Erythroblast (primary cell): ENCODE measurements at places on chromosomes 7 and 10.

GRCh38 chr10:121559326-121560026 is 38.8 kb downstream of the FGFR2 start:
- DNase-seq, result no peak

- DNase-seq, result no peak
These were observed 12.2 kb downstream of the VSIR start for GRCh38 chr10:71761105-71761511.

DNA sequence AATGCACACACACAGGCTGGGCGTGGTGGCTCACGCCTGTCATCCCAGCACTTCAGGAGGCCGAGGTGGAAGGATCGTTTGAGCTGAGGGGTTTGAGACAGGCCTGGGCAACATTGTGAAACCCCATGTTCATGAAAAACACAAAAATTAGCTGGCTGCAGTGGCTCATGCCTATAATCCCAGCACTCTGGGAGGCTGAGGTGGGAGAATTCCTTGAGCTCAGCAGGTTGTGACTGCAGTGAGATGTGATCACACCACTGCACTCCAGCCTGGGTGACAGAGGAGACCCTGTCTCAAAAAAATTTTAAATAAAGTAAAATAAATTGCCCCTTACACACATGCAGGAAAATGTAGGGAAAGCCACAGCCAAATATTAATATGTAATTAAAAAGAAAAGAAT is 44.1 kb downstream of the RNF32 start:
- no peak for DNase-seq

- peak; percentile 58 for DNase-seq
These were observed 33.2 kb downstream of the NRF1 start for GRCh38 chr7:129644634-129645230.

- no peak for DNase-seq
These were observed 702.1 kb downstream of the TNS3 start for GRCh38 chr7:46879783-46880182.

- no peak for DNase-seq
These were observed 26.1 kb upstream of the GPR26 start for GRCh38 chr10:123640016-123640535.

GRCh38 chr7:76302347-76303201 is at the start of gene HSPB1:
TSS of gene HSPB1 (plus strand) at chr7:76302673. CDS start at chr7:76302713, 40 bp downstream.
- DNase-seq, result peak; percentile 84

DNA sequence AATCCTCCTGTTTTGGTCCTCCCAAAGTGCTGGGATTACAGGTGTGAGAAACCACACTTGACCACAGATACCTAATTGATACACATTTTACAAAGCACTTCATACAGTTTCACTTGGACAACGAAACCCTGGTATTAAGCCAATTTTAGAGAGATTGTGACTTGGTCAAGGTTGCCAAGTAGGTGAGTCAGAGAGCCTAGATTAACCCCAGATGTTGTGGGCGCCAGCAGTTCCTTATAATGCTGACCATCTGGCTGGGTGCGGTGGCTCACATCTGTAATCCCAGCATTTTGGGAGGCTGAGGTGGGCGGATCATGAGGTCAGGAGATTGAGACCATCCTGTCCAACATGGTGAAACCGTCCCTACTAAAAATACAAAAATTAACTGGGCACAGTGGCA is 4.9 kb upstream of the PHKG1 start:
- DNase-seq, result peak; percentile 59

DNA sequence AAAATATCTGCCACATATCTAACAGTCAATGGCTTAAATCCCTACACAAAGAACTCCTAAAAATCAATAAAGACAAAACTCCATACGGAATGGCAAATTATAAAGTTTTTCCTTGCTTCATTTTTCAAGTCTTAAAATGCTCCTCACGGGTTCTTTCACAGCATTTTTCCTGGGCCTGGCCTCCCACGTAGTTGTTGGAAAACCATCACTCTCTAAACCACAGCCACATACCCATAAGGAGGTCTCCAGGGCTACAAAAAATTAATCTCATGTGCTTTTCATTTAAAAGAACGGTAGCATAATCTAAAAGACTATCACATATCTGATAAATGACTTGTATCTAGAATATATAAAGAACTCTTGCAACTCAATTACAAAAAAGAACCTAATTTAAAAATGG is 2.9 kb downstream of the COA1 start:
- DNase-seq, result no peak

- no peak for DNase-seq
These were observed 133.2 kb upstream of the TBX20 start for GRCh38 chr7:35386816-35387706.

DNA sequence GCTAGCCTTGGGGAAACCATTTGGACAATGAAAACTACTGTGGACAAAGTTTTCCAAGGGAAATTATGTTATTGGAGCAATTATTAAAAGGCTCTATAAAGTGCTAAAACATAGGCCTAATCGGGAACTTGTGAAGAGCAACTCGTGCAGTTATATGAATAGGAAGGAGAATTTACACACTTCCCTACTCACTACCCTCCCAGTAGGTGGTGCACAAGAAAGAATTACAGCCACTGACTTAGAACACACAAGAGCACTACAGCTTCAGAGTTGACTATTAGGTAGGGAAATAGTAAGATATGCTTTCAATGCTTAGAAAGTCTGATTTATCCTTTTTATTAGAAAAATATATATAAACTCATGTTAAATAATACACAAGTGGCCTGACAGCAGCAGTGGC is 47.2 kb downstream of the GSAP start:
- DNase-seq, result no peak

DNA sequence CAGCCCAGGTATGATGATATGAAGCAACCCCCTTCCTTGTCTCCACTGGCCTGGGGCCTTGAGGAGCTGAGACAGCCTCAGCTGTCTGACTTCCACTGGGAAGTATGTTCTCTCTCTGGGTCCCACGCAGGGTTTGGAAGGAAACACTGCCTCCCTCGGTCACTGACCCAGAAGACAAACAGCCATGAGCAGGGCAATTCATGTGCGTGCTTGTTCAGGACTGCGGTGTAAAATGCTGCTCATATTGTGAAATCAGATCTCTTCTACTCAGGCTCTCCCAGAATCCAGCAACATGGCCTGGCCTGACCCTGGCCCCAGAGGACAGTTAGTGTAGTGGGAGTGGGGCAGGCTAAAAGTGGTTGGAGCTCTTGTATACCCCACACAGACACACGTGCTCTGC is 2.8 kb downstream of the CLCN1 start:
- no peak for DNase-seq

DNA sequence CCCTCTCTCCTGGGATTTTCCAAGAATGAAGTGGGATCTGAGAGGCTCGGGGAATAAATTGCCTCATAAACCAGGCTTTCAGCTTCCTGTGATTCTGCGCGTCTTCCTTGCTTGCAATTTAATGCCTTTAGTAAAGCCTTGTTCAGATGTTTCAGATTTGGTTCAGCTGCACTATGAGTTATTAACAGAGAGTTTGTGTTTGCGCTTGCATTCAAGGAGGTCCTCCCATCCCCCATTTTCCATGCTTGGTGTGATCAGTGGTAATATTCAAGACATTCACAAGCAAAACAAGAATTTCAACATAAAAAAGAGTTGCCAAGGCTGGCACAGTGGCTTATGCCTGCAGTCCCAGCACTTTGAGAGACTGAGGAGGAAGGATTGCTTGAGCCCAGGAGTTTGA is 1068.9 kb downstream of the TYW1 start:
- no peak for DNase-seq

GRCh38 chr10:74335501-74335900 is 184.5 kb downstream of the ADK start:
- no peak for DNase-seq

DNA sequence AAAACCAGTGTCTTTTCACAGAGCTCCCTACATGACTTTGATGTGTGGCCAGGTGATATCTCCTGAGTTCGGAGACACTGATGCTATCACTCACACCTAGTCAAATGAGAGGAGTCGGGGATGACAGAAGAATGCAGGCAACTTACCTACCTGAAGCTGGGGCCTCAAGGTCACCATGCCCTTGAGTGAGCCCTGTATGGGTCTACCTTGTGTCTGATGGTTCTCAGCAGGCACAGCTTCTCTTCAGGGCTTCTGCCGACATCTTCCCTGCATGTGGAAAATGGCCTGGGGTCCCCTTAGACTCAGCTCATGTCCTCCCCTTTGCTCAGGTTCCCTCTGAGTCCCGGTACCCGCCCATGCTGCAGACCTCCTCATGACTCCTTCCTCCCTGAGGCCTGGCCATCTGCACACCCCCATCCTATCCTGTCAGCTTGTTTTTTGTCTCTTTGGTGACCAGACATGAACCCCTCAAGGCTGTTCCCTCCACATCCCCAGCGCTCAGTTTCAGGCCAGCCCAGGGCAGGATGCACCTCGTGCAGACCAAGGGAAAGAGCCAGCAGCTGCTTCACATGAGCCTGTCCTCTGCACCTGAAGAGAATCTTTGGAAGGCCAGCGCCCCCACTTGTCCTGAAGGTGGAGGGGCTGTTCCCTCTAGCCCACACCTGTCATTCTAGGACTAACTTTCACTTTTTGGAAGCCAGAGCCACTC is 74.6 kb upstream of the GDF10 start:
- no peak for DNase-seq

DNA sequence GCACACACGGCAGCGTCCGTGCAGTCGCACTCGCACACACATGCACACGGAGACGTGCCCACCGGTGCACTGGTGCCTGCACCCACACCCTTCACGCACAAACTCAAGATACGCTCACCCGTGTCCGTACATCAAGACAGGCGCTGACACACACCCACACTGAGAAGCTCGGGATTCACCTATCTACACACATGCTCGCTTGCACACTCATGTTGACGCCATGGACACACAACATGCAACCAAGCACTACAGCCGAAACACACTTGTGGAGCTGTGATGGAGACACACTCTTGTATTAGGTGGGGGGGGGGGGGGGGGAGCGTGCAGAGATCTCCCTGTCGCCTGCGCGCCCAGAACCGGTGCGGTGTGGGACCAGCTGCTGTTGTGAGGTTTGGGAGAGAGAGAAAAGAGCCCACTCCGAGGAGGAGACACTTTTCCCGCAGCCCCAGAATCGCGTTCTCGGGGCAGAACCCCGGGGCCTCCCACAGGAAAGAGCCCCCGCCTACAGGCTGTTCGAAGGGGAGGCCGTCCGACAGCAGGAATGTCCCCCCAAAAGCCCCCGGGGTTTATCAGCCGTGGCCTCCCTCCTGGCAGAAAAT is 605 bp upstream of the NFKB2 start:
- DNase-seq, result peak; percentile 79

GRCh38 chr10:71404503-71405295 is 8.0 kb downstream of the CDH23 start:
- DNase-seq, result no peak

DNA sequence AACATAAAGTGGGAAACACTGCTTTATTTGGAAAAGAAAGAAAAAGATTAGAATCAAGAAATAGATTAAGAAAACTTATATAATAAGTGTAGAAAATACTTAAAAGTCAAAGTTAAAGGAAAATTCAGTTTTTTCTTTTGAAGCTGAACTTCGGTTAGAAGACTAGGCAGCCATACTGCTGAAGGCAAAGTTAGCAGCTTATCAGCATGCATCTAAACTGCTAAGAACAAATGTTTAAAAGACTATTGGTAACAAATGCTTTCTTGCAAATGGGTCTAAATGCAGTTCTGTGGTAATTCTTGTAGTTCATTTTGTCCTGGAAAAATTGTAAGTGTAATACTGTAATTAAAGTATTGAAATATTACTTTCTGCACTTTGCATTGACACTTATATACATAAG is 18.0 kb downstream of the MIOS start:
- peak; percentile 9 for DNase-seq

DNA sequence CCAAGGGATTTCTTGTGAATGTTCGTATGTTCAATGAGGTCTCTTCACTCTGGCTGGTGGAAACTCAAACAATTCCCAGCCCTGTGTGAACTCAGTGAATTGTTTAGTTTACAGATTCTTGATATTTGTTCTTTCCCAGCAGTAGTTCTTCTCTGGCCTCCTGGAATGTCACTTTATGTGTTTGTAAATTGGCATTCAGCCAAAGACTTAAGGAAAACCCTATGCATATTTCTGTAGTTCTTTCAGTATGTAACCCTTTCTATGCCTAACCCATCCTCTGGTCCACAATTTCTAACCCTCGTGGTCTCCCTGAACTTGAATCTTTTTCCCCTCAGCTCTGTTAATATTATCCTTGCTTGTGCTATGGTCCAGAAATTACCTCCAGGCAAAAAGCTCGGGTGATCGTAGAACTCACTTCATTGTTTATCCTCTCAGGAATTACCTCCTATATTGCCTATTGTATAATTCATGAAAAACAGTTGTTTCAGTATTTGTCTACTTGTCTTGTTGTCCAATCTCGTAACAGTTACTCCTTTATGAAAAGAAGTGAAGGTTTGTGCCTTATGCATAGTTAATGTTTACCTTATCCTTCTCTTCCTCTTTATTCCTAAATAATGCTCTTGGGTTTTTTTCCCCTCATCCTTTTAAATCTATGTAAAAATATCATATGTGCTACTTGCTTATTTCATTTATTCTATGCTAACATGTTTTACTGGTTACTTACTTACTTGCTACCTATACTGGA is 23.7 kb upstream of the AGR3 start:
- no peak for DNase-seq

DNA sequence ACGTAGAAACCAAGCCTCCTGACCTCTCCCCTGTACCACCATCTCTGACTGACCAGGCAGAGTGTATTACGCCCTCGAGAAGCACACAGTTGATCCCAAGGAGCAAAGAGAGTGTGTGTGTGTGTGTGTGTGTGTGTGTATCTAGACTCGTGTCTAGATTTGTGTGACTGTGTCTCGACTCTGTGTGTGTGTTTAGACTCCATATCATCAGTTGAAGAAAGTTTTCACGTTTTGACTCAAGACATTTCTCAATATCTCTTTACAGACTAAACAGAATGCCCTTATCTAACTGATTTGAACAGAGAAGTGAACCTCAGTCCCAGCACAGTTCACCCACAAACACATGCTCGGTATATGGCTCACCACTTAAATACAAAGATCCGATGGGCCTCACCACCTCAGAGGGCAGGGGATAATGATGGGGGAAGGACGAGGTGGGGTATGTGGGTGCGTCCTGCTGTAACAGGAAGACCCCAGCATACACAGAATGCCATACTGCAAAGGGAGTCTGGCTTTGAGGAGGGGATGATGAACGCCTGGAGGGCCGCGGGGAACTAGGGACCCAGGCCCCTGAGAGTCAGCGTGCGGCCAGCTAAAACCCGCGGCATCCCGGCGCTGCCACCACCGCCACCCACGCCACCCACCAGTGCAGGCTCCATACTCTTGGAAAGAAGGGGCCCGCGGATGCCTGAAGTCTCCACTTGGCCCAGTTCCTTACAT is 780 bp downstream of the ALDH18A1 start:
- peak; percentile 63 for DNase-seq

GRCh38 chr7:22791204-22792158 is 31.2 kb downstream of the TOMM7 start:
- no peak for DNase-seq

GRCh38 chr7:92768501-92769393 is 67.6 kb downstream of the CDK6 start:
- no peak for DNase-seq
